Activated T-helper 1 cell treated with anti-CD3 and anti-CD28 coated beads, Interleukin-2, amount 50 U/mL, for 16 hours (primary cell): ENCODE measurements at places on chromosomes 1 and 21.

DNA sequence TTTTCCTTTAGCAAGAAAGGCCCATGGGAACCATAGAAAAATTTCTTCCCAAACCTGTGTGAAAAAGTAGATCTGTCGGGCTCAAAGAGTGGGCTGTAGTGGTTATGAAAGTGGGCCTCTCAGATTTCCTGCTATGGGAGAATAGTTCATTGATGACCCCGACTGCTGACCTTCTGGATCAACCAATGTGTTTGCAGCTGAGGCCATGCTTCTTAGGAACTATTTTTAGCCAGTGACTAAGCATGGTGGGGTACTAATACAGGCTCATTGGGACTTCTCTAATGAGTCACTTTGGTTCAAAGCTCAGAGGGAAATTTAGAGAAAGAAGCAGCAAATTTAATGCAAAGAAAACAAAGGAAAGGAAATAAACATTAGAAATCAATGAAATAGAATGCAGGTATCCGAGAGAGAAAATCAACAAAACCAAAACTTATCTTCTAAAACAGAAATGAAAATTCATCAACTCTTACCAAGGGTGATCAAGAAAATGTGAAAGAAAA is 12.6 kb upstream of the PSMA5 start:
- no peak for DNase-seq

DNA sequence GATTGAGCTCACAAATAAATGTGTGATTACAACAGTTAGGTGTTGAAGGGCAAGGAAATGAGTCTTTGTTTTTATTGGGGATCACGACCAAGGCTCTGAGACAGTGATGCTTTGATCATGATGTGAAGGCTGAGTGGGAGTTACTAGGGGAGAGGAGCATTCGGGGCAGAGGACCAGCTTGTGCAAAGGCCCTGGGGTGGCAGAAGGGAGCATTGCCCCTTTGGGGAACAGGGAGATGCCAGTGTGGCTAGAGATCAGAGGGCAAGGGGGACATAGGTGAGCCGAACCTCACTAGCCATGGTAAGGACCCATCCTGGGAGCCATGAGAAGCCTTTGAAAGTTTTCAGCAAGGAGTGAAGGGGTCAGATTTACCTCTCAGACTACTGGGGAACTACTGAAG is 31.1 kb downstream of the TNFRSF8 start:
- no peak for DNase-seq

- no peak for DNase-seq
These were observed 149.4 kb downstream of the PCP4 start for GRCh38 chr21:40016667-40017066.

DNA sequence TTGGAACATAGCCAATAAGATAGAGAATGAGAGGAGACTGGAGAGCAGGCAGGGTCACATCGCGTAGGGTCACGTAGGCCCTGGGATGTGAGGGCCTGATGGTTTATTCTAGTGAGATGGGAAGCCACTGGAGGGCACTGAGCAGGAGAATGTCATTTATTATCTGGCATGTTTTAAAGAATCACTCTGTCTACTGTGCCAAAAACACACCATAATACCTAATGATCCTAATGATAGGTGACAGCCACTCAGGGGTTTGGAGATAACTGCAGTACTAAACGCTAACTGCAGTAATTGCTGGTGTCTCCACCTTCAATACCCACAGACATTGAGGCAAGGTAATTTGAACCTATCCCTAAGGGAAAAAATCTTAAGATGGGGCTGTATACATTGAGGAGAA is 185.4 kb downstream of the TTLL7 start:
- no peak for DNase-seq

DNA sequence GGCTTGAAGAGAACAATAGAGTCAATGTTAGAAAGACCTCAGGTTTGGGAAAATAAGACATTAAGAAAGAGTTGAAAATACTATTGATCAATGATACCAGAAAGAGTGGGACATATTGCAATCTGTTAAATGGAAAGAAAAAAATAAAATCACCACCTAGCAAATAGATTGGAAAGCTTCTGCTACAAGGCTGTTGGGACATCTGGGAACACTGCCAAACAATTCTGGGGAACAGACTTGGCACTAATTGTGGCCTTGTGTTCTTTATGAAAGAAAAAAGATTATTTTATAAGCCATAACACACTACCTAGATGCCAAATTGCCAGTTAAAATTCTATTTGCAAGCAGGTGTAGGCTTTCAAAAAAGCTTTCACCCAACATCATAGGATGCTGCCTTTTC is 137.8 kb downstream of the TSEN15 start:
- no peak for DNase-seq

DNA sequence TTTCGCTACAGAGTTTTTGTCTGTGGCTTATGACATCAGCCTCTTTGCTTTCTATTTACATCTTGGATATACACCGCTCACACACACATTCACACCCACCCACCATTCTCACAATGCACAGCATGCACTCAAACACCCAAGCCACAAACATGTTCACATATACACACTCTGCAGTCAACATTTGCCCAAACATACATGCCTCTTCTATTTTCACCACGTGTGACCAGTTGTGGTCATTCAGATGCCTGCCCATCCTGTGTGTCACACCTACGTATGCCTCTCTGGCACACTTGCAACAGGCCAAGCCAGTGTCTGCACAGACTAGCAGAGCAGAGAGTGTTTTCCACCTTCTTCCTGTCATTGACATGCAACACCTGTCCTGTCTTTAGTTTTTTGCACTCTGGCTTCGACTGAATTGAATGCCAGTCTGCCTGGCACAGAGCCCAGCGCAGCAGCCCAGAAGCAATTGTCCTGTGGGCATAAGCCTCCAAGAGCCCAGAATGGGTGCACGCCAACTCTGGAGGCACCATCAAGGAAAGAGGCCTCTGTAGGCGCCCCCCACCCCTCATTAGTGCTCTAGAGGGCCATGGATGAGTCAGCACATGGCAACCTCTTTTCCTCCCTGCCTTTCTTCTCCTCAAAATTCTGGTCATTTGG is 37.7 kb upstream of the LRRN2 start:
- DNase-seq: no peak

DNA sequence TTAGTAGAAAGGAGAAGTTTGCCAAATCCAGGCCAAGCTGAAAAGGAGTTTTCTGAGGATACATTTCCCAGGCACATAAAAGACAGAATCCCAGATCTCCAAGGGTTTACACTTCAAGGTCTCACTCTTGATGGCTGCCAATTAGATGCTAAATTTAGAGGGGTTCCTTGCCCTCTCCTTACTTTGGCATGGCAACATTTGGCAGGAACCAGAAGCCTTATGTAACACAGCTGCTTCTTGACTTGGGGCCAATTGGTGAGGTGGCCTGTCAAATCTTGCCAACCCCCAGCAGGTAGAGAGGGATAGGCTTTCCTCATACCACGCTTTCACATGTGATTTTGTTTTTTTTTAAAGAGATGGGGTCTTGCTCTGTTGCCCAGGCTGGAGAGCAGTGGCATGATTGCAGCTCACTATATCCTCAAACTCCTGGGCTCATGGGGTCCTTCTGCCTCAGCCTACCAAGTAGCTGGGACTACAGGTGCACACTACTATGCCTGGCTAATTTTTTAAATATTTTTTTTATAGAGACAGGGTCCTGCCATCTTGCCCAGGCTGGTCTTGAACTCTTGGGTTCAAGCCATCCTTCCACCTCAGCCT is 25.2 kb upstream of the NKAIN1 start:
- DNase-seq: no peak
